T-helper 2 cell (primary cell): ENCODE measurements at places on chromosomes 7 and 10.

- no peak for DNase-seq
Measured at GRCh38 chr7:156620291-156620675, 20.3 kb upstream of the RNF32 start.

- DNase-seq: no peak
Measured at GRCh38 chr7:99451936-99452335, 13.2 kb downstream of the CPSF4 start.

- DNase-seq: no peak
Measured at GRCh38 chr7:37491919-37492694, 43.4 kb upstream of the ELMO1 start.

- DNase-seq: peak; percentile 61
Measured at GRCh38 chr10:112374724-112375541, 1.0 kb downstream of the ACSL5 start.

- no peak for DNase-seq
Measured at GRCh38 chr7:81882086-81882485, 112.2 kb upstream of the HGF start.

DNA sequence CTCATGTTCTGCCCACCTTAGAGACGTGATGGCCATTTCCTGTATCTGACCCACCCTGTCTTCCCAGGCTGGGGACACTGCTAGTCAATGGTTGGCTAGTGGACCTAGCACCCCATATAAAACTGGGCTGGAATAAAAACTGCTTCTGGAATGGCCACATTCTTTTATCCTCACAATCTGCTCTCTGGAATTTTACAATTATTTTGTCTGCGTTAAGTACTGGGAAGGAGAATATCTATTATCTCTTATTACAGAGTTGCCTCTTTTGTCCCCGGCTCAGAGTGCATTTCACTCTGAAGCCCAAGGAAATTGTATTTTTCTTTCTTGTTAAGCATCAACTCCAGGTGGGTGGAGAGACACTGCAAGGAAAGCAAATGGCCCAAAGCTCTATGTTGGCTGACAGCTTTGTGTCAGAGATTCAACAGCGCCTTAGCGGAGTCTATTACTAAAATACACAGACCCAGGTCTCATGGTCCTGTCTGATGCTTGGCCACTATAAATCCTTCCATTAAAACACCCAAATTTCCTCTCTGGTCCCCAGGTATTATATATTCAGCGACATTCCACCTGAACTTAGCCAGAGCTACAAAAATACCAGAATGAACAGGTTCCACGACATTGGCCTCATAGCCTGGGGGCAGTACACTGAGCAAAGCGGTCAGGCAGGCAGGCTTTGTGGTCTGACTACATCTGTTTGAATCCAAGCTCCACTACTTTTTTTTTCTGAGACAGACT, 121.7 kb downstream of the PRPF18 start:
- DNase-seq: no peak

- no peak for DNase-seq
Measured at GRCh38 chr7:132577206-132578049, 1.2 kb upstream of the PLXNA4 start.

- DNase-seq: peak; percentile 47
Measured at GRCh38 chr10:16441173-16441840, 4.5 kb downstream of the PTER start.

DNA sequence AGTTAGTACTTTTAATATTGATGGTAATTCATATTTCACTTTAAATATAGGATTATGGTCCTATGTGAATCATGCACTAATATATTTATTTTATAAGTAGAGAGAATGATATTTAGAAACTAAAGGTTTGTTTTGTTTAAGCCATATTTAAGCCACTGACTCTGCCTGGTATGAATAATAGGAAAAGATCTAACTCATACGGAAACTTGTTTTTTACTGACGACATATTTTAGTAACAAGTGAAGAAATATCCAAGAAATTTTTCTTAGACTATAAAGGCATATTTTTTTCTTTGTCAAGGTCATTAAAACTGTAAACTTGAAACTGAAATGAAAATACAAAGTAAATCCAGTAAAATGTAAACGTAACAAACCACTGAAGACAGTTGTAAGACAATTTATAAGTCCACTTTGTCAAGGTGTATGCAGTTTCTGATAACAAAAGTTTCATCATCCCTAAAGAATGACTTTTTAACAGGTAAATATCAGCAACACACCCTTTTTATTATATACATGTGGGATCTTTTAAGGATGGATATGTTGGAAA, 147.1 kb downstream of the PHF14 start:
- no peak for DNase-seq

- no peak for DNase-seq
Measured at GRCh38 chr7:127781081-127781480, 129.1 kb downstream of the SND1 start.

- DNase-seq: no peak
Measured at GRCh38 chr10:78902815-78903214, 166.0 kb upstream of the ZMIZ1 start.

DNA sequence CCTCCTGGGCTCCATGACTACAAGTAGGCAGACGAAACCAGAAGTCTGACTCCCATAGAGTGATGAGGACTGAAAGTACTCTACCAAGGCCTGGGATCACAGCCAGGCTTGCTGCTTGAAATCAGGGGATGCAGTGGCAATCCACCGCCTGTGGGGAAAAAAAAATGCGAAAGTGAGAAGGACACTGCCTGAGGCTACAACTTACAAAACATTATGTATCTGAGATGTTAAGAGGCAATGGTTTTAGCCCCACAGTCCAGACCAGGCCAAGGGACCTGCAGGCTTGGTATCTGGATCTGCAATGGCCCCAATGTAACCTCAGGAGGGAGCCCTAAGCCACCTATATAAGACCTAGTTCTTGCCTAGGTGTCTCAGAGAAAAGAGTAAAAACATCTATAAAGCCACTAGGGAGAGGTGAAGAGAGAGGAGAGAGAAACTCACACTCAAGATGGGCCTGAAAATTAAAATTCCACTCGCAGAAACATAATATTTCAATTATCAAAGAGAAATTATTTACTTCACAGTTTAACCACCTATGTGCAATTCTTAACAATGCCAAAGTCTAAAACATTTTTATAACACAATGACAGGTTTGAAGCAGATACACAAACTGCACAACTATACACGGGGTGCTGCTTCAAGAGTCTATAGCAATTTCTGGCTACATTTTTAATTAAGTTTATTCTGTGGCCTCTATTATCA, 13.9 kb downstream of the DNAJC1 start:
- peak; percentile 61 for DNase-seq

DNA sequence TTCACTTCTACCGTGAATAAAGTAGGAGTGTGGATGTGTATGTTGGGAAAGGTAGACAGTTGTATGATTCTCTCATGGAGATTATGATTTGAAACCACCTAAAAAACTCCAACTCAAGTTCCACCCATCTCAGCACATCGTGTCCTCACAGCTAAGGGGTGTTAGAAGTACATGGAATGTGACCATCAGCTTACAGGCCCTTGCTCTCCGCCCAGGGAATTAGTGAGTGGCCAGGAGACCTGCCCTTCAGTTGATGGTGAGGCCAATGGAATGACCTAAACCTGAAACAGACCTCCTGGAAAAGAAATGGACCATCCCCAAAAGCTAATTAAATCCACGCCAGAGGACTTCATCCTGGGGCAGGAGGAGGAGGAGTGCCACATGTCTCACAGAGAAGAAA, 2.1 kb upstream of the WNT2 start:
- no peak for DNase-seq

DNA sequence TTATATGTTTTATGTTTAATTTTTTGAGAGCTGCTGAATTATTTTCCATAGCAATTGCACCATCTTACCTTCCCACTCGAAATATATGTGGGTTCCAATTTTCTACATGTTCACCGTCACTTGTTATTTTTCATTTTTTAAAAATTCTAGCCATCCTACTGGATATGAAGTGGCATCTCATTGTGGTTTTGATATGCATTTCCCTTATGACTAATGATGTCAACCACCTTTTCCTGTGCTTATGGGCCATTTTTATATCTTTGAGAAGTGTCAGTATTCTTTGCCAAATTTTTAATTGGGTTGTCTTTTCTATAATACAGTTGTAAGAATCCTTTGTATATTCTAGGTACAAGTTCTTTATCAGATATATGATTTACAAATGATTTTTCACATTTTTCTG, 27.8 kb downstream of the NHLRC2 start:
- no peak for DNase-seq

- no peak for DNase-seq
Measured at GRCh38 chr7:140645166-140645900, 4.7 kb upstream of the DENND2A start.

GRCh38 chr10:8275911-8276310, 221.4 kb downstream of the GATA3 start:
- DNase-seq: no peak

DNA sequence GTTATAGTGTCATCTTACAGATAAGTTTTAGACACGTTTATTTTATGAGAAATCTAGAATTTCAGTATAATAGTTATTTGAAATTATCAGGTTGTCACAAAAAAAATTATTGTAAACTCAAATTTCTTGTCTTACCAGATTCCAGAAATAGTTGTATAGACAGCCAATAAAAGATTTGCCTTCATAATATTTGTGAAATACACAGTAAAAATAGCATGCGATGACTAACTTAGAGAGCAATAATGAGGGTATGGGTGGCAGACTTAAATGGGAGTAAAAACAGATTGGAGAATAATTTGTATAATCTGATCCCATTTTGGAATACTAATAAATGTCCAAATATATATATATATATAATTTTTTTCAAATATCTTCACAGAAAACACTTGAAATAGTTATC, 687.5 kb upstream of the LRRTM3 start:
- DNase-seq: no peak

DNA sequence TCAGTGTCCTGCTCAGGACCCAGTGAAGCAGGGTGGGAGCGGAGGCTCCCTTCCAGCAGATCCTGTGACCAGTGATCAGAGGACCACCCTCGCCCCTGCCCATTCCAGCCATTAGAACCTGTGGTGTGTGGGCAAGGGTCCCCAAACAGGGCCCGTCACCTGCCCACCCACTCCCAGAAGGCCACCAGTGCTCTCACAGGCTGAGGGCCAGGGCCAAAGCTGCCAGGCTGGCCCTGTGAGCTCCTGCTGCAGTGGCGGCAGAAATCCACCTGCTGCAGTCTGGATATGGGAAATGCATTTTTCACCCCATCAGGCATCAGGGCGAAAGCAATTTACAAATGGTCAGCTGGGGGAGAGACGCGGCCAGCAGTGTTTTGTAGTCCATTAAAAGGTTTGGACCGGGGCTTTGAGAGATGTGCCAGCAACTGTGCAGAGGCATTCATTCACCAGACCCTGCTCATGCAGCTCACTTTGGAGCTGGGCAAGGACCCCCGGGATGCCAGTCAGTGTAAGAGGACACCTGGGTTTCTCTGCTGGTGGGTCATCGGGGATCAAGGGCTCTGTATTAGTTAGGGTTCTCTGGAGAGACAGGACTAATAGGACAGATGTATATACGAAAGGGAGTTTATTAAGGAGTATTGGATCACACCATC, 75.2 kb upstream of the PRLHR start:
- DNase-seq: no peak

DNA sequence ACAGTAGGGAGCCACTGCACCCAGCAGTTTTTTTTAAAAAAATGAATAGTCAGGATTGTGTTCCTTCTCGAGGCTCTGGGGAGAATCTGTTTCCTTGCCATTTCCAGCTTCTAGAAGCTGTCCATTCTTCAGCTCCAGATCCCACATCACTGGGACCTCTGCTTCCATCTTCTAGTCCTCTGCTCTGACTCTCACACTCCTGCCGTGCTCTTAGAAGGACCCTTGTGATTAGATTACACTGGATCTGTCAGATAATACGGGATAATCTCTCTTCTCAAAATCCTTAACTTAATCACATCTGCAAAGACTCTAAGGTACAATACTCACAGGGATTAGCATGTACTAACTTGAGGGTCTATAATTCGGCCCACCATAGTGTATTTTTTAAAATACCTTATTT, 158.9 kb upstream of the SP4 start:
- DNase-seq: no peak

GRCh38 chr10:95237376-95238170, 43.5 kb downstream of the ACSM6 start:
- no peak for DNase-seq
